GM12891 (cell line): ENCODE measurements at places on chromosomes 12 and 14.

- no peak for DNase-seq
These were observed 220.5 kb upstream of the PRICKLE1 start for GRCh38 chr12:42810006-42810405.

GRCh38 chr12:79982086-79983062 is 47.5 kb upstream of the PPP1R12A start:
- no peak for DNase-seq

DNA sequence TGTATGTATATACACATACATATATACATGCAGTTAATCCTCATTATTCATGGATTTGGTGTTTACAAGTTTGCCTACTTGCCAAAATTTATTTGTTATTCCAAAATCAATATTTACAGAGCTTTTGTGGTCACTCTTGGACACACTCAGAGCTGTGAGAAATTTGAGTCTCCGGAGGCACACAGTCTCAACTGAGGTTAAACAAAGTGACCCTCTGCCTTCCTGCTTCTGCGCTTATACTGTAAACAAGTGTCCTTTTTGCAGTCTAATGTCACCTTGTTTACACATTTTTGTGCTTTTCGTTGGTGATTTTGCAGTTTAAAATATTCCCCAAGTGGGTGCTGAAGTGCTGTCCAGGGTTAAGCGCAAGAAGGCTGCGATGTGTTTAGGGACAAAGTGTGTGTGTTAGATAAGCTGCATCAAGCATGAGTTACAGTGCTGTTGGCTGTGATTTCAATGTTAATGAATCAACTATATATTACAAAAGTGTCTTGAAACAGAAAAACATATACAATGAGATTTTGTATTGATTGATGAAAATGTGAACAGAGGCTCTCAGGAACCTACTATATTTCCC is 13.1 kb upstream of the LTA4H start:
- no peak for DNase-seq

DNA sequence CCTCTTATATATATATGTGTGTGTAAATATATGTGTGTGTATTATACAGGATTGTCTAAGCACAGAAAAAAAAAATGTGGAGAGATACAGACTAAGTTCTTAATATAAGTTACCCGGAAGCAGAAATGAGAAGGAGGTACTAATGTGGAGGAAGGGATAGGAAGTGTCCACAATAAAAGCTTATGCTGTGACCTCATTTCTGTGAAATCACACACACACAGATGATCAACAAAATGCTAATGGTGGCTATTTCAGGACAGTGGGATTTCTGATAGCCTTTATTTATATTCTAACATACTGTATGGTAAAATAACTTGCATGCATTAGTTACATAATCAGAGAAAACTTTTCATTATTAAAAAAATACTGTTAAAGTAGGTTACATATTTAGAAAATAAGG is 8.5 kb upstream of the RAD51AP1 start:
- no peak for DNase-seq

DNA sequence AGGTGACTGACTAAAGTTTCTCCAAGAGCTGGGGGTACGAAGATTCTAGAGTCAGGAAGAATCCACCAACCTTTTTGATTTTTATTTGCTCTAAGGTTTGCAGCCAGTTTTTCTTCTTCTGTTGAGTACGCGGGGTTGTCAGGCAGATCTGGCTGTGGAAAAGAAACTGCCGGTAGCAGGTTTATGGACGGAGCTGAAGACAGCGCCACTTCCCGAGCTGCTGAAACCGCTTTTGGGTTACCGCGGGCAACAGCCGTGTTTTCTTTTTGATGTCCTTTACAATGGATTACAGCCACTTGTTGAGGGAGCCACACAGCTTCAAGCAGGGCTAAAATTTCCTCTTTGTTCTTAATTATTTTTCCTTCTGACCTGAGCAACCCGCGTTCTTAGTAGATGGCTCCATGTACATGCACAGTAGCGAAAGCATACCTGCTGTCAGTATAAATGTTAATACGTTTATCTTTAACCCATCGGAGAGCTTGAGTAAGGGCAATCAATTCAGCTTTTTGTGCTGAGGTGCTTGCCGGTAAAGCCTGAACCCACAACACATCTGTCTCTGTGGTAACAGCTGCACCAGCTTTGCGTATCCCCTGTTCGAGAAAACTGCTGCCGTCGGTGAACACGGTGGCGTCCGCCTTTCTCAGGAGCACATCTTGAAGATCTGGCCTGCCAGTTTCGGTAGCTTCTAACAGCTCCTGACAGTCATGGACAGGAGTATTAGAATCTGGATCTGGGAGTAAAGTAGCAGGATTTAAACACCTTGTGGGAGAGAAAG is 674.3 kb downstream of the TMEM121 start:
- DNase-seq = no peak
